ENCODE measurements at places on chromosomes 5 and 9.

- DNase-seq, result no peak
Measured at GRCh38 chr5:103441523-103441922, 121.1 kb downstream of the NUDT12 start.

GRCh38 chr5:51411921-51412325 is 28.7 kb downstream of the ISL1 start:
- DNase-seq, result no peak

GRCh38 chr9:100108559-100108958 is 9.5 kb downstream of the INVS start:
- no peak for DNase-seq

DNA sequence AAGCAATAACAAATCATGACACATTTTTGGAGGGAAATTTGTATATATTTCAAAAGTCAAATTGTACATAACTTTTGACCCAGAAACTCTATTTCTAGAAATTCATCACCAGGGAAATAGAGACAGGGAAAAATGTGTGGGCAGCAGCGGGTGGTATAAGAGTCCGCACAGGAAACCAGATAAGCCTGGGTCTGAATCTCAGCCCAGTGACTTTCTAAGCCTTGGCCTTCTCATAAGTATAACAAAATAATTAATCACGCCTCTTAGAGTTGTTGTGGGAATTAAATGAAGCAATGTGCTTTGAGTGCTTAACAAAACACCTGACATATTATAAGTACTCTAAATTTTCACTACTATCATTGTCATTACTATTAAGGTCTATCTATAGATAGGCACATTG is 149.2 kb upstream of the DAP start:
- DNase-seq, result no peak

DNA sequence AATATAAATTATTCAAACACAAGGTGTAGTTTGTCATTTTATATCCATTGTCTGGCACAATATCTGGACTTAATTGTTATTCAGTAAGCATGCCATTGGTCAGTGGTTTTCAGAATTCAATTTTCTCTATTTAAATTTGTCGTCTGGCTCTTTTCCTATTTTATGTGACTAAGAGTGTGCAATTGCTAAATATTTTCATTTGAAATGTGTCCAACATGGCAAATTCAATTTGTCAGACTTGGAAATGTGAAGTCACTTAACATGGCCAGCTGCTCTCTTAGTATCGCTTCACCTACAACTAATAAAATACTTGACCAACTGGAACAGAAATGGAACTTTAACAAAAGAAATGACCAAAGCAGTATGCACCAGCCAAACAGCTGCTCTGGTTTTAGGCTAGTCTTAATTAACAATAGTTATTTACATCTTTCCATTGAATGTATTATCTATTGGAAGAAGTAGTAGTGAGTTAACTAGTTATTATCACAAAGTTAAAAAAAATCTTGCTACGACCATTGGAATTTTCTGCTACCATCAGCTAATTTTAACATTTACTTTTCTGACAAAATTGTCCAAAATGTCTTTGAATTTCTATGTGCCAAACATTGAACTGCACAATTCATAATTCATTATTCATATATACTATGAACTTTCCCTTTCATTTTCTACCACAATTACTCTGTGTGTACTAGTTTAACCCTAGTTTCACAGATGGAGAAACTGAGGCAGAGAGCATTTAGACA is 720.7 kb upstream of the FAM174A start:
- DNase-seq, result no peak

GRCh38 chr9:133610845-133611244 is 1.7 kb upstream of the FAM163B start:
- DNase-seq, result no peak

DNA sequence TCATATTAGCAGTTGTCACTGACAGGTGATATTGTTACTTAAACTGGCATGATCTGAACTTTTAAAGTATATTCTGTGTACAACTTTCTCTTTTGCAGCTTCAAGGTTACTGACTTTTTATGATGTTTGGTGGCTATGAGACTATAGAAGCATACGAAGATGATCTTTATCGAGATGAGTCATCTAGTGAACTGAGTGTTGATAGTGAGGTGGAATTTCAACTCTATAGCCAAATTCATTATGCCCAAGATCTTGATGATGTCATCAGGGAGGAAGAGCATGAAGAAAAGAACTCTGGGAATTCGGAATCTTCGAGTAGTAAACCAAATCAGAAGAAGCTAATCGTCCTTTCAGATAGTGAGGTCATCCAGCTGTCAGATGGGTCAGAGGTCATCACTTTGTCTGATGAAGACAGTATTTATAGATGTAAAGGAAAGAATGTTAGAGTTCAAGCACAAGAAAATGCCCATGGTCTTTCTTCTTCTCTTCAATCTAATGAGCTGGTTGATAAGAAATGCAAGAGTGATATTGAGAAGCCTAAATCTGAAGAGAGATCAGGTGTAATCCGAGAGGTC is 5.9 kb downstream of the ZCCHC7 start:
- DNase-seq, result no peak

GRCh38 chr9:74721696-74722660 is 165.7 kb downstream of the TRPM6 start:
- DNase-seq, result no peak

DNA sequence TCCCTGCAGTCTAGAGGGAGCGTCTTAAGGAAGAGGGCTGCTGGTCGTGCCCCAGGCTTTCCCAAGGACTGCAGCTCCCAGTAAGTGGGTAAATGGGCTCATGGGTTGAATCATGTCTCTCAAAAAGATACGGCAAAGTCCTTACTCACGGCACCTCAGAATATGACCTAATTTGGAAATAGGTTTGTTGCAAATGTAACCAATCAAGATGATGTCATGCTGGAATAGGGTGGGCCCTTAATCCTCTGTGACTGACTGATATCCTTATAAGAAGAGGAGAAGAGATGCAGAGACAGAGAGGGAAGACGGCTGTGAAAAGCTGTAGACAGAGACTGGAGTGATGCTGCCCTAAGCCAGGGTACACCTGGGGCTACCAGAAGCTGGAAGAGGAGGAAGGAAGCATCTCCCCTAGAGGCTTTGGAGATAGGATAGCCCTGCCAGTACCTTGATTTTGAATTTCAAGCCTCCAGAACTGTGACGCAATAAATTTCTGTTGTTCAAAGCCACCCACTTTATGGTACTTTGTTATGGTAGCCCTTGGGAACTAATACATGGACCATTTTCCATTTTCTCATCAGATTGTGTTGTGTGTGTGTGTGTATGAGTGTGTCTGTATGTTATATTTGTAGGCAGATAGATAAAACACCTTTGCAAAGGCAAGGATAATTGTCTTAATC is 15.0 kb downstream of the GALNT10 start:
- DNase-seq, result no peak

DNA sequence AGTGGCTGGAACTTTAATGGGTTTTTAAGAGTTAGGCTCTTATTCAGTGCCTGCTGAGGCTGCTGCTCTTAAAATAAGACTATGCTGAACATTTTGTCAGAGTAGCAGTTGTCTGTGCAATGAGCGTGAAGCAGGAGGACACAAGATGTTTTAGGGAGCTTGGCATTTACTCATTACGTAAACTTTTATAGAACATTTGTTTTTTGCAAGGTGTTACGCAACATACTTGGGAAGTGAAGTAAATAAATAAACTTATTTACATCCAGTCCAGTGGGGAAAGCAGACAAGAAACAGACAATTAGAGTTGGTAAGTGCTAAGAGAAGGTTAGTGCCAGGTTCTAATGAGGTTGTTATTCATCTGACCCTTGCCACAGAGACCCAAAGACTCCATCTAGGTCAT is 226.0 kb downstream of the HINT1 start:
- no peak for DNase-seq

GRCh38 chr9:96604004-96604319 is 15.7 kb downstream of the CDC14B start:
- DNase-seq, result no peak

DNA sequence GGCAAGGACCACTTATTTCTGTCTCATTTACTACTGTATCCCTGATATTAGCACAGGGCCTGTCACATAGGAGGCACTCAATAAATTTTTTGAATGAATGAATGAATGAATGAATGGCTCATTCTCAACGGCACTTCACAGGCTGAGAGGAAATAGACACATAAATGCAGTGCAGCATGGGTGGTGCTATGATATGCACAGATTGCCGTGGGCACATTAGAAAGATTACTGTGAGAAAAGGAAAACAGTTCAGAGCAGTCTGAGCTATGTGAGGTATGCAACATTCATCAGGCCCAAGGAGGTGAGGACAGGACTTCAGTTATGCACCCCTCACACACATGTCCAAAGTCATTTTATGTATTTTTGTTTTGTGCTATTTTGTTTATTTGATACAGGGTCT is 6.4 kb upstream of the NOL6 start:
- DNase-seq, result no peak

DNA sequence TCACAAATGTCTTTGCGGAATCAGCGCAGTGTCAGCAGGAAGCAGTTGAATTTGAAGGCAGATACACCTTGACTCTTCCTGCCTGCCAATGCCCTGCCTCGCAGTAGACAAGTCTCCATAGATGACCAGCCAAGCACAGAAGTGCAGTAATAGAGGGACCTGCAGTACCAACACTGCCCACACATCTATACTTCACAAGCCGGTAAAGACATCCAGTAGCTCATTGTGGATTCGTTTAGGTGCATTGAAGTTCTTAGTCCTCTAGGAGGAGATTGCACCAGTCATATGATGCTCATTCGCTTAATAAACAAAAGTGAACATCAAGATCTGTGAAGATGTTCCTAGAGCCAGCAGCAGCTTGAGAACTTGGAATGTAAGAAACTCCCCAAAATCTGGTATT is 7.1 kb upstream of the IFNA2 start:
- no peak for DNase-seq

DNA sequence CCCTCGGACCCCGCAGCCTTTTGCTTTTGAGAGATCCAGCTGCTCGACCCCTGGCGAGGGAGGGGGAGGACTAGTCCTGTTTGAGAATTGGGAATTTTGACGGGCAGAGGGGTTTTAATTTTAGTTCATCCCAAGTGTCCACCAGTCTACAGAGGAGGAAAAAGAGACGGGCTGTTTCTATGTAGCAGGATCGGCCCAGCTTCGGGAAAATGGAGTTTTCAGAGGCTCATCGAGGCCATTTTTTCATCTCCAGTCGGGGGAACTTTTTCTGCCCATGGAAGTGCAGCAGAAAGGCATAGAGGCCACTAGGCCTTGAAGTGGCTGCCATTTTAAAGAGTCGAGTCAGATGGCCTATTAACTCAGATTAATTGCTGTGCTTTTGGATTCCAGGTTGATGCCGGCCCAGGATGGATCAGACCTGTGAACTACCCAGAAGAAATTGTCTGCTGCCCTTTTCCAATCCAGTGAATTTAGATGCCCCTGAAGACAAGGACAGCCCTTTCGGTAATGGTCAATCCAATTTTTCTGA is 1.2 kb downstream of the NSD1 start:
- no peak for DNase-seq

DNA sequence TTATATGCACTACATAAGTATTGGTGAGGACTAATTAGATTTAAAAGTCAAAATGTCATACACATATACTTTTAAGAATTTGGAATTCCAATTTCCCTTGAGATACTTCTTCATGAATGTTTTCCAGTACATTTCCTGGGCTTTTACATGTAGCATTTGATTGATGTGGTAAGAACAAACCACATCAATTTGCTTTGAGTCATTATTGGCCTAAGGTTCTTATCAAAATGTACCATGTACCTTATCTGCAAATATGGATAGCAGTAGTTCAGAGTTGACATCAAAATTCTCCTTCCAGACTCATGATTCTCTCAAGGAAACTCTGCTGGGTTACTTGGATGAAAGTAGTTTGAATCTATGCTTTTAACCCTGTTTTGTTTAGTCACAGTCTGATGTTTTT is 2.5 kb downstream of the CAST start:
- no peak for DNase-seq

DNA sequence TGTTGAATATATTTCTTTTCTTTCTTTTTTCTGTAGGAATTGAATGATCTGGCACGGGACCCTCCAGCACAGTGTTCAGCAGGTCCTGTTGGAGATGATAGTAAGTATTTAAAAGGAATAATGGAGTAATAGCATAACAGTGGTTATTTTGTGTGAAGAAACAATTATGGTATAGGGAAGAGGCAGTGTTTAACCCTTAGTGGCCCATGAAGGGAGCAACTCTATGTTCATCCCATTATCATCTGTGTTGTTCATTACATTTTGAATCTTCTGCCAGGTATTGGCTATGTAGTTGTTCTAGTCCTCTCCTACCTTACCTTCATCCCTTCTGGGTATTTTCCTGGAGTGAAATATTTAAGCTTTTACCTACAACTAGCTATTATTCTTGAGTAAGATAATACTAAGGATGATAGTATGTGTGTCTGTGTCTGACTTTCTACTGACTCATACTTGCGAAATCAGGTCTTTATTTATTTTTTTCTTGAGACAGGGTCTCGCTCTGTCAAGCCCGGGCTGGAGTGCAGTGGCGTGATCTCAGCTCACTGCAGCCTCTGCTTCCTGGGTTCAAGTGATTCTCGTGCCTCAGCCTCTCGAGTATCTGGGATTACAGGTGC is 39.3 kb downstream of the UBE2D2 start:
- no peak for DNase-seq
